ENCODE measurements at places on chromosomes 6 and 20. TPM values are rescaled to one million over a fixed set of nuclear protein-coding genes. Genes with fewer than 3 reads are reported as not detected.

The CENPQ gene
- polyA plus RNA-seq, result 18.3 TPM

GRCh38 chr6:158808941-158809678, 10.1 kb downstream of the EZR start:
- DNase-seq, result no peak

GRCh38 chr6:136079701-136080565, 170.2 kb downstream of the MTFR2 start:
- DNase-seq, result no peak

The IGF2R gene
- polyA plus RNA-seq, result 77.3 TPM

DNA sequence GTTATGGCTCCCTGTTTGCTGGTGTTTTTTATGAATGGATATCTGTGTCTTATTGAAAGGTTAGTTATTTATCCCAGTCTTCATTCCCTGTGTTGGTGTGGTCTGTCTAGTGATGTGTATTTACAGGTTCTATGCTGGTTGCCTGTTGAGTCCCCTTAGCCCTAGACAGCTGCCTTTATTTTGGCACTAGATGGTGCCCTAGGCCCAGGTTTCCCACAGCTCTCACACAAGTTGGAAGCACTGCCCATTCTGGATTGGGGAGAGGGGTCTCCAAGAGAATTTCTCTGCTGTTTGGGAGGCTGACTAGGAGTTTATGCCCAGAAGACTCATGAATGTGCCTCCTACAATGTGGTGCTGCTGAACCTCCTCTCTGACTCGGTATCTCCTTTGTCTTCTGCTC, 12.4 kb downstream of the GRM1 start:
- no peak for DNase-seq

DNA sequence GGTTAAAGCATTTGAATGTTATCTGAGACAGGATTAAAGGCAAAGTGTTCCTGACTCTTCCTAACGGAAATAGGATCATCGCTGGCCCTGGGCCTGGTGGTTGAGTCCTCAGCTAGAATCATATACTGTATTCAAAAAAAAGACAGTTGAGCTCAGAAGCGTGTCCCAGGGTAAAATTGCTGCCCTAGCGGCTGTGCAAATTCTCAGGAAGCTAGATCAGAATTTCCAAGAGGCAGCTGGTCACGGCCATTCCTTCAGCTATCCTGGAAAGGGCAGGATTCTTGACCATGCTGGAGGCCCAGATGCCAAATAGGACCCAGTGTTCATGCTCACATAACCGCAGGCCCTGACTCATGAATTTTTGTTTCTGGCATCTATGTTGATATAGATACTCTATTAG, 67.4 kb downstream of the STMND1 start:
- no peak for DNase-seq

DNA sequence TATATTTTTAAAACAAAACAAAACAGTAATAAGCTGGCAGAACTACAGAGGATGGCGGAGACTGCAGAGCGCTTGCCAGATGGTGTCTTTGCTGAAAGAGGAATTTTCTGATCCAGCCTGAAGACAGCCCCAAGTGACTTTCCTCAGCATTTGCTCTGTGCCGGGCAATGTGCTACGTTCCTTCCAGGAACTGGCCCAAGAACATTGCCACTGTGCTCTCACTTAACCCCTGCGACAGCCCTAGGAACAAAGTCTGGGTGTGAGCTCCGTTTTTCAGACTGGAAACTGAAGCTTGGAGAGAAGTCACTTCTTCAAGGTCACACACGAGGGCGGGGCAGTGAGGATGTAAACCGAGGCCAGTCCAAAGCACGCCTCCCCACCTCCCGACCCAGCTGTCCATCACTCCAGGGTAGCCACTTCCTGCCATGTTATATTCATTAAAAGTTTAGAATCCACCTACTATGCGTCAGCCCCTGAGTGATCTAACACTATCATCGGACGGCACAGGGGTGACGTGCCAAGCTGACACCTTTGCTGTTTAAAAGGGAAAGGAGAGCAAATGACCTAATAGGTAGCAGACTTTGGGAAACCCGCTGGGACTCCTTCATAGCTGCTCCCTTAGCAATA, 22.3 kb upstream of the BMP7 start:
- DNase-seq, result no peak

DNA sequence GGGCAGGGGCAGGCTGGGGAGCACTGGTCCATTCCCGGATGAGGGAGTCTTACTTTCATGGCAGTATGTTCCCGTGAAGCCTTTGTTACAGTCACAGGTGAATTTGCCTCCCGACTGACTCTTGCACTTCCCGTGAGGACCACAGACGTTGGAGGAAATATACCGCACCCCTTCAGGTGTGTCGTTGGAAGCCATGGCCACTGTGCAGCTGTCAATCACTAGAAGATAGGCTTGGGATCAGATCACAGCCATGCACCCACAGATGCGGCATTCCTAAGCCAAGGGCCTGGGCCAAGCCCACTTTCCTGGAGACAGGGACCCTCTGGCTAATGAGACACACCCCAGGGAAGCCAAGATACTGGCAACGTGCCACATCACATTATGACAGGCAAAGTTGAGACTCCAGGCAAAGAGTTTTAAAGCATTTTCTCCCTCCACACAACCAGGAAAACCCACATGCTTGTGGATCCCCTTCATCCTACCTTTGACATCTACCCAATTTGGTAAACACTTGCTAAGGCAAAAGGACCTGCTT, 26.8 kb downstream of the JAG1 start:
- no peak for DNase-seq

DNA sequence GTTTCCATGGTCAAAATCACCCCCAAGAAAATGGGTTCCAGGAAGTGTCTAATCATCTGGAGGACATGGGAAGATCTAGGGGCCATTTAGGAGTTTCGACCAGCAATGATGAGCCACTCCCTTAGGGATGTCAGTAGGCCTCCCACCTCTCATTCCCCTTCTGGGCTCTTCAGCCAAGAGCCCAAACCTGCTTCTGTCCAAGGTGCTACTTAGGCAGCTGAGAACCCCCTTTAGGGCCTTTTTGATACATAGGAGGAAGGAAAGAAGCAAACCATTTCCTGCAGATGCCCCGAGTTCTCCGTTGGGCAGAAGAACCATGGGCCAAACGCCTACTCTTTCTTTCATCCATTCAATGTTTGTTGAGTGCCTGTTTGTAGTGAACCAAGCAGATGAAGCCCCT, 141.4 kb upstream of the RIN2 start:
- no peak for DNase-seq

GRCh38 chr6:132742495-132742894, 15.2 kb downstream of the VNN2 start:
- no peak for DNase-seq

GRCh38 chr6:11938285-11938890, 73.7 kb upstream of the HIVEP1 start:
- DNase-seq, result peak; percentile 65

DNA sequence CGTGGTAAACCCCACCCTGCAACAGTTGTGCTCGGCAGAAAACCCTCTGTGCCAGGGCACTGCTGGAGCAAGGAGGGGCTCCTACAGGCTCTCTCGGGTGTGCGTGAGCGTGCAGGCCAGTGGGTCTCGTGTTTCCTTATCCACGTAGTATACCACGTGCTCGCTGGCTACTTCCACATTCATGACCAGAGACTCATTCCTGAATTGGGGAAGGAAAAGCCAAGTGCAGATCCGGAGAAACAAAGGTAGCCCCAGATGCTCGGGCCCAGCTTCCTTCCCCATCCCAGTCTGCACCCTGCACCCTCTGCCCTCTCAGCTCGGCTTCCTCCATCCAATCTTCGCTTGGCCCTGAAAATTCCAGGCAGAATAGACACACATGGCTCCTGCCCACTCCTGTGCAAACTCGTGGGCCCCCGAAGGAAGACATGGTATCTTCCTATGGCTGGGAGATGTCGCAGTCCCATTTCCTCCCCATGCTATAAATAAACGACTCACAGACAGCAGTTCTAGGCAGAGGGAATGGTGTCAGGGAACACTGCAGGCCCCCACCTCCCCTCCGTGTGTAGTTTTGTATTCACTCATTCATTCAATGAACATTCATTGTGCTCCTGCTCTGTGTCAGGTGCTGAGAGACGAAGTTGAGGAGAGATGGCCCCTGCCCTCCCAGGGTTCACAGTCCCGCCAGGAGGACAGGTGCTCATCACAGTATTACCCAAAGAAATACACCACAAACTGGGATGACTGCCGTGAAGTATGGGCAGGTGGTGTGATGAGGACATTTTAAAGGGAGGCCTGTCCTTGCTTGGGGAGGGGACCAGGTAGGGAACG, 29.6 kb downstream of the NPEPL1 start:
- no peak for DNase-seq

GRCh38 chr20:24504331-24505285, 35.2 kb downstream of the SYNDIG1 start:
- no peak for DNase-seq

Measured in left kidney (tissue), 8 donors.